GM23248 (cell line): ENCODE measurements at places on chromosomes 5 and 9. TPM values are rescaled to one million over a fixed set of nuclear protein-coding genes. Genes with fewer than 3 reads are reported as not detected.

FAM200C gene
- 2.8 and 7.1 TPM in 2 replicates for total RNA-seq

PCDHGA1 gene
- total RNA-seq = 0.38 and 1.8 TPM in 2 replicates

N4BP3 gene
- total RNA-seq = 0.32 and 0.38 TPM in 2 replicates

SARDH gene
- total RNA-seq = 0.89 and 2.4 TPM in 2 replicates

TPM2 gene
- total RNA-seq = 1,596 and 1,625 TPM in 2 replicates

TMEM8B gene
- 3.7 and 3.9 TPM in 2 replicates for total RNA-seq

CNTNAP3B gene
- not detected in 2 replicates for total RNA-seq

FRRS1L gene
- under 0.01 TPM in 1 of 2 replicates, not detected in the other for total RNA-seq

C1QTNF2 gene
- 0.22 TPM in 1 of 2 replicates, not detected in the other for total RNA-seq

C9orf153 gene
- not detected in 2 replicates for total RNA-seq

PFN3 gene
- not detected in 2 replicates for total RNA-seq

FBN2 gene
- 63.2 and 70.8 TPM in 2 replicates for total RNA-seq

GDA gene
- not detected in 2 replicates for total RNA-seq

IL5 gene
- not detected in 2 replicates for total RNA-seq

ERMP1 gene
- total RNA-seq = 8.4 and 10.5 TPM in 2 replicates

IFNA21 gene
- not detected in 2 replicates for total RNA-seq

CARTPT gene
- total RNA-seq = not detected in 2 replicates

HSD17B3 gene
- not detected in 2 replicates for total RNA-seq

ARL10 gene
- 8.3 and 8.9 TPM in 2 replicates for total RNA-seq

DPYSL3 gene
- total RNA-seq = 34.3 and 42.8 TPM in 2 replicates

CDC14B gene
- 17.2 and 20.9 TPM in 2 replicates for total RNA-seq

SGCD gene
- 67.0 and 69.7 TPM in 2 replicates for total RNA-seq

FCN2 gene
- not detected in 2 replicates for total RNA-seq

REXO4 gene
- 17.3 and 26.9 TPM in 2 replicates for total RNA-seq

IL13 gene
- total RNA-seq = not detected in 2 replicates

ADAMTS16 gene
- total RNA-seq = 0.11 and 0.13 TPM in 2 replicates

RGS7BP gene
- total RNA-seq = 0.11 TPM in 1 of 2 replicates, not detected in the other

B4GALT7 gene
- total RNA-seq = 42.7 and 53.5 TPM in 2 replicates

GAPT gene
- not detected in 2 replicates for total RNA-seq

CCDC192 gene
- total RNA-seq = not detected in 2 replicates

EQTN gene
- not detected in 2 replicates for total RNA-seq

TMC1 gene
- 2.4 TPM in 1 of 2 replicates, not detected in the other for total RNA-seq

SPATA31D4 gene
- not detected in 2 replicates for total RNA-seq

ADGRD2 gene
- total RNA-seq = not detected in 2 replicates

WDR5 gene
- total RNA-seq = 25.9 and 29.2 TPM in 2 replicates

GABRA1 gene
- not detected in 2 replicates for total RNA-seq

PCDHGB7 gene
- total RNA-seq = 14.2 and 14.8 TPM in 2 replicates

PELO gene
- total RNA-seq = 20.4 and 24.4 TPM in 2 replicates

SLC36A2 gene
- not detected in 2 replicates for total RNA-seq

GRIA1 gene
- 0.11 and 0.76 TPM in 2 replicates for total RNA-seq

CDH9 gene
- not detected in 2 replicates for total RNA-seq

ANKDD1B gene
- 1.9 TPM in 1 of 2 replicates, not detected in the other for total RNA-seq

OTULINL gene
- 1.3 TPM in 1 of 2 replicates, not detected in the other for total RNA-seq

GGTA1 gene
- total RNA-seq = not detected in 2 replicates

PLPPR1 gene
- total RNA-seq = not detected in 2 replicates

CREBRF gene
- total RNA-seq = 10.0 and 14.6 TPM in 2 replicates

PAEP gene
- total RNA-seq = not detected in 2 replicates

RELL2 gene
- 2.8 and 3.8 TPM in 2 replicates for total RNA-seq
